ENCODE measurements at places on chromosomes 5 and 9. TPM values are rescaled to one million over a fixed set of nuclear protein-coding genes. Genes with fewer than 3 reads are reported as not detected.

The IL3 gene
- 0.37 TPM for total RNA-seq

GRCh38 chr5:132758451-132758850 lies 11.2 kb downstream of the CCNI2 start:
- H3K4me3 ChIP-seq: no peak overlapping the region
- no peaks in the 10 kb centered on the region for H3K27me3 ChIP-seq
- H3K36me3 ChIP-seq: no peaks in the 10 kb centered on the region
- H3K4me1 ChIP-seq: no peaks in the 10 kb centered on the region
- no peak overlapping the region for H3K27ac ChIP-seq

DNA sequence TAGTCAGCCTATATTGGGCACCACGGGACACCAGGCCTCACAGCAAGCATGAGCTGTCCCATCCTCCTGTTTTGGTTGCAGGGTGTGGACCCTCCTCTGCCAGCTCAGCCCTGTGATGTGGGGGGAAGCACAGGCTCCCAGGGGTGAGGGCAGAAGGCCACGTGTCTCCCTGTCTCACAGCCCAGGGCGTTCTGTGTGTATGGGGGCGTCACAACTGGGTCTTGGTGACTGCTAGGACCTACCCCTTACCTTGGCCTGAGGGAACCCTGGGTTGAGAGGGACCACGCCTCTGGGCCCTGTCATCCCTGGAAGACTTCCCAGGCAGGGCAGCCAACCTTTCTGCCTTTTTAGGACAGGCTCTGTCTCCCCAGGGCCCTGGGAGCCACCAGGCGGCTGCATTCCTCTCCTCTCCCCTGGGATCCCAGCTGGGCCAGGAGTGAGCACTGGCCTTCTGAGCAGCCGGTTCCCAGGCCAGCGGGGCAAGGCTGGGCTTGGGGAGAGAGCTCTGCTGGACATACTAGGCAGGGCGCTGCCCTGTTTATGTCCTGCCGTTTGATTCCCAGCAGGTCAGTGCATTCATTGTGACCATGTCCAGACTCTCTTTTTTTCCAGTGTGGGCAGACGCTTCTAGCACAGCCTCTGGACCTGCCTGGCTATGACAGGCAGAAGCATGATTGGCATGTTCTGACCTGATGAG lies 97.4 kb downstream of the DAB2IP start:
- H3K27me3 ChIP-seq: no peaks in the 10 kb centered on the region
- no peak overlapping the region for H3K4me3 ChIP-seq
- no peak overlapping the region for H3K27ac ChIP-seq
- no peaks in the 10 kb centered on the region for H3K36me3 ChIP-seq

- H3K4me3 ChIP-seq: no peak overlapping the region
- H3K27me3 ChIP-seq: no peaks in the 10 kb centered on the region
- peaks cover 20% of the 10 kb centered on the region for H3K4me1 ChIP-seq
- no peaks in the 10 kb centered on the region for H3K36me3 ChIP-seq
- H3K27ac ChIP-seq: peak overlapping the region; percentile 46
Measured at GRCh38 chr5:172559004-172559932, 81.8 kb upstream of the NEURL1B start.

DNA sequence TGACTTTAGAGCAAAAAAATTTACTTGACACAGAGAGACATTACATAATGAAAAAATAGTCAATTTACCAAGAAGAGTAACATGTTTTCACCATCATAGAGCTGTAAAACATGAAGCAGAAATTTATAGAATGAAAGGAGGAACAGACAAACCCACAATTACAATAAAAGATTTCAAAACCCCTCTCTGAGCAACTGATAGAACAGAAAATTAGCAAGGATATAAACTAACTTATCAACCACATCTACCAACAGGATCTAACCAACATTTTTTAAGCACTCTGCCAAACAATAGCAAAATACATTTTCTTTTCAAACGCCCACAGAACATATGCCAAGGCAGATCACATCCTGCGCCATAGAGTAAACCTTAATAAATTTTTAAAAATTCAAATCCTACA lies 17.9 kb downstream of the SLCO4C1 start:
- no peaks in the 10 kb centered on the region for H3K27me3 ChIP-seq
- no peak for DNase-seq
- no peaks in the 10 kb centered on the region for H3K4me1 ChIP-seq
- no peak overlapping the region for H3K27ac ChIP-seq

GRCh38 chr5:145210020-145210419 lies 625.1 kb downstream of the PRELID2 start:
- no peak for DNase-seq
- H3K27me3 ChIP-seq: no peaks in the 10 kb centered on the region
- no peak overlapping the region for H3K4me3 ChIP-seq
